ENCODE measurements at places on chromosomes 1 and 21. TPM values are rescaled to one million over a fixed set of nuclear protein-coding genes. Genes with fewer than 3 reads are reported as not detected.

Gene RAP1GAP
- total RNA-seq, result 0.23 TPM

Gene GNAI3
- total RNA-seq, result 14.9 TPM

Gene CTTNBP2NL
- 17.1 TPM for total RNA-seq

Gene NGF
- total RNA-seq, result 8.8 TPM

Gene TMOD4
- not detected for total RNA-seq

Gene CELSR2
- 6.3 TPM for total RNA-seq

Gene PGM1
- 124 TPM for total RNA-seq

Gene AQP10
- 0.13 TPM for total RNA-seq

Gene ADORA1
- total RNA-seq, result 0.65 TPM

Gene GUCA2A
- not detected for total RNA-seq

Gene SYCP1
- not detected for total RNA-seq

Gene TEDDM1
- total RNA-seq, result not detected

Gene FAM76A
- 12.9 TPM for total RNA-seq

Gene NUDT17
- 2.9 TPM for total RNA-seq

Gene KRTAP10-6
- not detected for total RNA-seq

Gene FAM163A
- total RNA-seq, result not detected

Gene FAM177B
- total RNA-seq, result not detected

Gene BCAN
- not detected for total RNA-seq

Gene F5
- under 0.01 TPM for total RNA-seq

Gene SMPDL3B
- not detected for total RNA-seq

Gene CFHR1
- 1.6 TPM for total RNA-seq

Gene CD48
- not detected for total RNA-seq

Measured in smooth muscle cell of the pulmonary artery (primary cell).